ENCODE measurements at places on chromosomes 4 and X.

DNA sequence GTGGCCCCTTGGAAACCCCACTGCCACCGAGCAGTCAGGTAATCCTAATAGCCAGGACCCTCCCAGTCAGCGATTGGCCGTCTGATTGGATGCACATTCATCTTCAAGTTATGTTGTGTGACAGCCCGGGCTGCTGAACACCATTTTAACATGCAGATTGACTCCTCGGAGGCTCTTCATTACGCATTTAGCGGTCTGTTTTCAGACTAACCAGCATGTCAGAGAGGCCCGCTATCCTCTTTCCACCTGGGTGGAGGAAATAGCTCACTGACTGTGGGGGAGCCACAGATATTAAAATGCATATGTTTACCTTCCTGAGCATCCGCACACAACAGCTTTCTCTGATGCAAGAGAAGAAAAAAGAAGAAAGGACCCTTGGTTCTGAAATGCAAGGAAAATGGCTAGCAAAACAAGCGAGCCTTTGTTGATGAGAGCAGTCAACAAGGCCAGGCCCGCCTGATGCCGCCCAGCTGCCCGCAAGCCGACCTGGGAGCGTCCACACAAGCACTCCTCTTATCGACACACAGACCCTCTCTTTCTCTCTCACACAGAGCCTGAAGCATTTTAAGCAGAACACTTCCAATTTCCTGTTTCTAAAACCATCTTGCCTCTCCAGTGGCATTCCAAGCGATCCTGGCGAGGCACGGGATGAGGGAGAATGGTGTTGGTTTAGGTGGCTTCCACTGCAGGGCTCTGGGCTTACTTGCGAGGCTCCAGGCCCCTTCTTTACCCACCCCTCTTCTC, 118.3 kb downstream of the MGST2 start:
- no peak for DNase-seq

DNA sequence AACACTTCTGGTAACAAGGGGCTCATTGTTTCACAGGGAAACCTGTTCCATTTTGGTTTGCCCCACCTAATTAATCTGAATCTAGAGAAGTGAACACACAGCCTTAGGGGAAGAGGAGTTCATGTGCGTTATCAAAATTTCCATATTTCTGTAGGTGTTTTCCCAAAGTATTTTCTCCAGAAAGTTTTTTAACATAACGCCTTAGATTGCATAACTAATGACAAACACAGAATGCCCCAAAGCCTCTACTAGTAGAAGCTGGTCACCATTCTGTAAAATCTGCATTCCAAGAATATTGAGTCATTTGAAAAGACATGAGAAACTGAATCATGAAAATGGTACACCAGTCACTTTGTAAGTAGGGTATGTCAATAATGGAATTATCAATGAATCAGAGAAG, 41.1 kb downstream of the IL13RA2 start:
- DNase-seq, result no peak

DNA sequence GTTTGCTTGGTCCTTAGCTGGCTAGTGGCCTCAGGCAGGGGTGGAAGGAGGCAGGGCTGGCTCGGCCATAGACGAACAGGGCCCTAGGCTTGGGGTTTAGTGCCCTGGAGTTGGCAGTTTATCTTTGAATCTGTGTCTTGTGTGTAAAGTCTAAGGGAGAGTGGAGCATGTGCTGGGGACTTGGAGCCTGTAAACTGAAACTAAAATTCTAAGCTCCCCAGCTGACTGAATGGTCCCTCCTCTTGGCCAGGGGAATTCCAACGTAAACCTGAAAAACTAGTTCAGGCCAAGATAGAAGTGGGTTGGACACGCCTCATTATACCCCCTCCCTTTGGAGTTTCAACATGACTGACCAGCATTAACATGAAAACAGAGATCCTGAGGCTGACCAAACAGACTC, 46.1 kb upstream of the GPR78 start:
- DNase-seq, result peak; percentile 89

GRCh38 chrX:70096052-70096451, 33.8 kb downstream of the OTUD6A start:
- no peak for DNase-seq

DNA sequence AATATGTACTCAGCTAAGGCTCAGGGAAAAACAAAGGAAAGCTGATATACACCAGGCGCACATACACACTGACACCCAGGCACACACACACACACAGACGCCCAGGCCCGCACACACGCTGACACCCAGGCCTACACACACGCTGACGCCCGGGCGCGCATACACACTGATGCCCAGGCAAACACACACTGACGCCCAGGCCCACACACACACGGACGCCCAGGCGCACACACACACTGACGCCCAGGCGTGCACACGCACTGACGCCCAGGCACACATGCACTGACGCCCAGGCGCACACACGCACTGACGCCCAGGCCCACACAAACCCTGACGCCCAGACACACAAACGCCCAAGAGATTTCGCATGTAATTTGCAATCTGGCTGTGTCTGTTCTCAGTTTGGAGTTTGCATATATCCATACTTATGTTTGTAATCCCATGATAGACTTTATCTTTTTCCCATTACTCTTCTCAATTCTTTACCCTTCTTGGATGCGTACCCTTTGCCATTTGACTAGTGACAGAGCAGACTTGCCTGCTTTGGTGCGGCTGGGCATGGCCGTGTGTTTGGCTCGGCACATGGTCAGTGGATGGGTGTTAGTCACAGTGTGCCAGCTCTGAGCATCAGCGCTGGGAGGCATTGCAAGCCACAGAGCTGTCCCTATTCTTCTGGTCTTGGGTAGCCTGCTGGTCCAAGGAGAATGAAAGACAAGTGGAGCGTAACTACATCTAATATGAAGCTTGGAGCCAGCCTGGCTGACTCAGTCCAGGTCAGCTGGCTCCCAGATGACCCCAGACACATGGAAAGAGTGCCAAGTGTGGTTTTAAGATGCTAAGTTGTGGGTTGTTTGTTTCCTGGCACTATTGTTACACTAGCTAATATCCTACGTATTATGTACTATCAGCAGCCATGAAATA, 632.4 kb upstream of the ZFP42 start:
- no peak for DNase-seq

- no peak for DNase-seq
Observed at GRCh38 chrX:15973946-15974345, 119.3 kb upstream of the AP1S2 start.

GRCh38 chr4:183658362-183659028, 490 bp downstream of the RWDD4 start:
- DNase-seq, result peak; percentile 20

GRCh38 chr4:106930522-106930921, 105.6 kb downstream of the DKK2 start:
- DNase-seq, result no peak

- peak; percentile 14 for DNase-seq
Observed at GRCh38 chr4:52658641-52659000, 480 bp downstream of the USP46 start.

- DNase-seq, result no peak
Observed at GRCh38 chr4:184782731-184783373, 42.9 kb downstream of the ACSL1 start.

GRCh38 chrX:72371405-72371804, 65.7 kb upstream of the CITED1 start:
- no peak for DNase-seq

- peak; percentile 41 for DNase-seq
Observed at GRCh38 chrX:119516157-119516702, 48.0 kb downstream of the SLC25A5 start.

DNA sequence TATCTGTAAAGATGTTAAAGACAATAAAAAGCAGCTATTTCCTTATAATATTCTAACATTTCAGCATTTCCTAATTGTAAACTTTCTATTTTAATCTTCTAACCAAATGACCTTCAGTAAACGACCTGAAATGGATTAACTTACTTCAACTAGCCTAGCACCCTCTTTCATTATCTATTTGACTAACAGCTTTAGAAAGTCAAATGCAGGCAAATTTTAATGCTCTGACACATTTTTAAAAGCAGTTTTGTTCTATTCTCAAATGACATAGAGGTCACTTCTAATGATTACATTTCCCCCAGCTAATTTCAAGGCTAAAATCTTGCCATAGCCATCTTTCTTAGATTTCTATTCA, 41.9 kb downstream of the SLC7A11 start:
- no peak for DNase-seq

DNA sequence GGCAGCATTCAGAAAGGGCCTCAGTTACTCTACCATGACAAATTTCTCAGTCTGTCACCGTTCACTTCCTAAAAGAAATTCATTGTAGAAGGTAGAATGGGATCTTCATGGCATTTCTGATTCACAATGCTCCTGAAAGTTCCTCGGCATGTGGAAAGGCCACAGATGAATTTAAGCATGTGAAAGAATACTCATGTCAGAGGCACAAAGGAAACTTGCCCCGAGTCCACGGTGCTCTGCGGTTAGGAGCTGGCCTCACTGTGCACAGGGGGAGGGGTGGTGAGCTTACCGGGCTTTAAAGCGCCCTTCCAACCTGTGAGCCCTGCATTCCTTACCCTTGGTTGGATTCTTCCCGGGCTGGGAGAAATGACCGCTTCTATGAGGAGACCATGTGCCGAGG, 9.3 kb downstream of the TKTL1 start:
- no peak for DNase-seq

DNA sequence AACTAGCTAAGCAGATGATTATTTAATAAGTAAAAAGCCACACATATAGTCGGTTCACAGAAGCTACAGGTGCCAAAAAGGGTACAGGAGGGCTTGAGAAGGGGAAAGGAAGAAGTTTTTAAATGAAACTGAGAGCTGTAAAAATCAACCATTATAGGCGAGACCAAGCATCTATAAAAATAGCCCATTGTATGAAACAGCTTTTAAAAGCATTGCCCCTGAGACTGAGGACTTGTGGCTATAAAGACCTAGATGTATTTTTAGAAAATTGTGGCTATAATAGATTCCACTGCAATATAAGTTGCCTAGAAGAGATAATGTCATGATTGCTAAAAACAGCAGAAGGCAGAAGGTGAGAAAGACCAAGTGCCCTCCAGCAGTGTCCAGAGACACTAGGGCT, 15.0 kb upstream of the TTC29 start:
- DNase-seq, result no peak

- no peak for DNase-seq
Observed at GRCh38 chr4:39932776-39933402, 44.8 kb downstream of the PDS5A start.

GRCh38 chr4:128308986-128309385, 21.4 kb upstream of the PGRMC2 start:
- no peak for DNase-seq

DNA sequence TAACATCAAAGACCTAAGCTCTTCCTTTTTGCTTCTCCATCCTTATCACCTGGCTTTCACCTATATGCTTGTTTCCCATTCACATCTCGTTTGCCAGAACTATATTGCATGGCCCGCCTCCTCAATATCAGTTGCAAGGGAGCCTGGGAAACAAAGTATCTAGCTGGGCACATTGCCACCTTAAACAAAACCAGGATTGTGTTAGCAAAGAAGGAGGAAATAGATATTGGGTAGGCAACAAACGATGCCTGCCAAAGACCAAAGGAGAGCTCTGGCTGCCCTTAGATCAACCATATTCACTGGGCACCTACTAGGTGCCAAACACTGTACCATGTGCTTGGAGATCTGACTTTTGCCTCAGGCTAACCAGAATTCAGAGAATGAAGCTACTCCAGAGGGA, 107.5 kb downstream of the GRIA3 start:
- DNase-seq, result no peak

GRCh38 chr4:27278615-27279375, 418.2 kb downstream of the STIM2 start:
- peak; percentile 62 for DNase-seq

DNA sequence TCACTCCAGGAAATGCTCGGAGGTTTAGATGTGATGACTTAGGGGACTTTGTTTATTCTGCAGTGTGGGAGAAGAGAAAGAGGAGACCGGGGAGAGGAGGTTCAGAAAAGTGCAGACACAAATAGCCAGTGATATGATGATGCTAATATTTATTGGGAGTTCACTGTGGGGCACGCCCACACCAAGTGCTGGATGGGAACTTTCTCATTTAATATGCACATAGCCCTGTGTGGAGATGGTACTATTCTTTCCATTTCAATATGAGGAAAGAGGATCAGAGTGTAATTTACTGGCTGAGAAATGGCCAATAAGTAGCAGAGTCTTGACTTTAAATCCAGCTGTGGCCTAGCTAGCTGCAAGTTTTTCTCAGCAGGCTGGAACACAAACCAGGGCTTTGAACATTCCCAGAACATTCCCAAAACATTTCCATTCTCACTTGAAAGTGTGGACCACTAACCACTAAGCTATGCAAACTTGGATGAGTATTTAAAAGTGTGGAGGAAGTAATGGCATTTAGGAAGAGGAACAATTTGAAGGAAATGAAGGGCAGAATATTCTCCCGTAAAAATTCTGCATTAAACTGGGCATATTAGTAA, 231.7 kb downstream of the HS3ST1 start:
- DNase-seq, result no peak

DNA sequence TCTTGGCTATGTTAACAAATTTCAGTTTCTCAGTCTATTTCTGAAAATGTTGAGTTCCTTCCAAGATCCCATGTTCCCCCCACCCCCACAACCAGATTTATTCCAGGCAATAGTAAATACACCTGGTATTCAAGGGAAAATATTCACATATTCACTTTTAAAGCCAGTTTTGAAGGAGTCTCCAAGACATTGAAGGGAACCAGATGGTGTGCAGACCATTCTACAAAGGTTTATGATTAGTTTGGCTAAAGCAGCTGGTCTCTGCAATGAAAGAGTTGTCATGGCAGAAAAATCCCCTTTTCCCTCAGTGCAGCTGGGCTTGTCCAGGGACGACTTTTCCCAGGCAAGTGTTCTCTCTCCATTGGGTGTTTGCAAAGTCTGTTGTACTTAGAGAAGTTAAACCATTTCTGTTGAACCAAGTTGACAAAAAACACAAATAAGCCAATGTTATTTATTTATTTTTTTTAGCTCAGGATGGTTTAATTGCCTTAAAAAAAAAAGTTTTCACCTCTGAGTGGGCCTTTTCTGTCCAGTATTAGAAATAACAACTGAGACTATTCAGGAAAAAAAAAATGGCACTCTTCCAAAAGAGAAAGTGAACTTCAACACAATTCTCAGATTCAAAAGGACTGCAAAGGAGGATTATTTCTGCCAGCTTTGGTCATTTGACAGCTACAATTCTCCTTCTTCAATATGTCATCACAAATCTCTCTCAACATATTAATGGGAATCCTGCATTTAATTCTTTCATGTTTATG, 410.6 kb downstream of the IL1RAPL1 start:
- peak; percentile 49 for DNase-seq

- peak; percentile 71 for DNase-seq
Observed at GRCh38 chr4:186144198-186144945, 39.9 kb downstream of the FAM149A start.

DNA sequence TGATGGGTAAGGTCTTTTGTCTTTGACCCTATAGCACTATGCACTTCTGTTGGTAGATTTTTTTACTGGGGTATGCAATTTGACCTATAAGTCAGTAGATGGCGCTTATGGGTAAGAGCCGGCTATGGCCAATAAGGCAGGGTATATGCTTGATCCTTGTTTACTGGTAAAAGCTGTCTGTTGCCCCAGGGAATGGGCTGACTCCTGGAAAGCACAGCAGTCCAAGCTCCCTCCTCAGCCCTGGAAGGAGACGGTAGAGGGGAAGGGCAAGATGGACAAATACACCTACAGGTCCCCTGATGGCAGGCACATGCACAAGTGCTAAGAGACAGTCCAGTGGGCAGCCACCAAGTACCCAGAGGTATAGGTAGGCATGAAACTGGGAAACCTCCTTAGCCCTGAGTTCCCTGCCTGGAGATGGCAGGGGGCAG, 63.7 kb downstream of the ADAMTS3 start:
- peak; percentile 17 for DNase-seq
